ENCODE measurements at places on chromosomes 5 and 9.

GRCh38 chr9:82797534-82797933 lies 265.4 kb downstream of the RASEF start:
- no peak for DNase-seq

DNA sequence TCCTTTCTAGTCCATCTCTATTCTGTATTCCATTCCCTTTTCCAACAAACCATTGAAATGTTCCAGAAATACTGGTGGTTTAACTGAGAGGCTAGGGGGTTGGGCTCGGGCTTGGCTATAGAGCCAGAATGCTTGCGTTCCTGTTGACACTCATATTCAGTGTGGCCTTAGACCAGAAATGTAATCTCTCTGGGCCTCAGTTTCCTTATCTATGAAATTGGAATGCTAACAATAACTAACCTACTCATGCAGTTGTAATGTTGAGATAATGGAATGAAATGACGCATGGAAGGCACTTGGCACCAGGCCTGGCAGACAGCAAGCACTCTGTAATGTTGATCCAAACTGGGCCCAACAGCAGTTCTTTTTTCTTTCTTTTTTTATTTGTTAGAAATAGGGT lies 26.8 kb downstream of the JADE2 start:
- DNase-seq, result no peak

GRCh38 chr5:59038798-59039295 lies 456.0 kb downstream of the RAB3C start:
- no peak for DNase-seq

- no peak for DNase-seq
Observed at GRCh38 chr9:123063177-123063598, 29.7 kb downstream of the GPR21 start.

GRCh38 chr5:55236800-55237199 lies 3.4 kb upstream of the CCNO start:
- no peak for DNase-seq

DNA sequence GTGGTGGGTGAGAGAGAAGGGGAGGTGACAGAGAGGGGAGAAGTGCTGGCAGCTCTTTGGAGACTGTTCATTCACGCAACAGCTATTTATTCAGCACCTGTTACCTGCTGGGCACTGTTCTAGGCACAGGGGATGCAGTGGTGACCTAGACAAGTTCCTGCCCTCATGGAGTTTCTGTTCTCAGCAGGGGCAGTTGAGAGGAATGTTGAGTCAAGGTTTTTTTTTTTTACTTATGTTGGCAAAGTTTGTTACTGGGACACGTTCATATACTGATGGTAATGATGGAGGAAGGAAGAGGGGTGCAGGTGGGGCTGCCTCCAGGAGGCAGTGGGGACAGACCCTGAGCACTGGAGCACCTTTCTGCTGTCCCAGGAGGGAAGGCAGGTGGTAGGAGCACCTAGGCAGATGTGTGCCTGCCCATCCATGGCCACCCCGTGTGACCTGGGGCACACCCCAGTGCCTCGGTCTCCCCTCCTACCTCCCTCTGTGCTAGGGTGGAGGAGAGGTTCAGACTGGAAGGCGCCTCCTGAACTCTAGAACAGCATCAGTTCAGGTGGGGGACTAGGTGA lies 49.4 kb upstream of the SLC25A51 start:
- DNase-seq, result no peak

DNA sequence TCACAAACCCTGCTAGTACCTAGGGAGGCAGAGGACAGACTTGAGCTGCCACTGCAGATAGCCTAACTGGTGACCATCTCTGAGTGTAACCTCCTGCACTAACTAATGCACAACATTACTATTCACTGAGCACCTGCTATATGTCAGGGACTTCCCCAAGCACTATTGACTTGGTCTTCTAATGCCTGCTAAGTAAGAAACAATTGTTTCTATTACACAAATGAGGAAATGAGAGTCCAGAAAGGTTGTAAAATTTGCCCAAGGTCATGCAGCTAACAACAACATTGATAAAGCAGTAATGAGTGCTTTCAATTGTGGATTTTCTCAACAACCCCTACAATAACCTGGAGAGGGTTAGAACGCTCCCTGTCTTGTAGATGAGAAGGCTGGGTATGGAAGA lies 183.7 kb downstream of the ZNF462 start:
- no peak for DNase-seq

GRCh38 chr9:27663526-27663925 lies 90.2 kb upstream of the C9orf72 start:
- no peak for DNase-seq

DNA sequence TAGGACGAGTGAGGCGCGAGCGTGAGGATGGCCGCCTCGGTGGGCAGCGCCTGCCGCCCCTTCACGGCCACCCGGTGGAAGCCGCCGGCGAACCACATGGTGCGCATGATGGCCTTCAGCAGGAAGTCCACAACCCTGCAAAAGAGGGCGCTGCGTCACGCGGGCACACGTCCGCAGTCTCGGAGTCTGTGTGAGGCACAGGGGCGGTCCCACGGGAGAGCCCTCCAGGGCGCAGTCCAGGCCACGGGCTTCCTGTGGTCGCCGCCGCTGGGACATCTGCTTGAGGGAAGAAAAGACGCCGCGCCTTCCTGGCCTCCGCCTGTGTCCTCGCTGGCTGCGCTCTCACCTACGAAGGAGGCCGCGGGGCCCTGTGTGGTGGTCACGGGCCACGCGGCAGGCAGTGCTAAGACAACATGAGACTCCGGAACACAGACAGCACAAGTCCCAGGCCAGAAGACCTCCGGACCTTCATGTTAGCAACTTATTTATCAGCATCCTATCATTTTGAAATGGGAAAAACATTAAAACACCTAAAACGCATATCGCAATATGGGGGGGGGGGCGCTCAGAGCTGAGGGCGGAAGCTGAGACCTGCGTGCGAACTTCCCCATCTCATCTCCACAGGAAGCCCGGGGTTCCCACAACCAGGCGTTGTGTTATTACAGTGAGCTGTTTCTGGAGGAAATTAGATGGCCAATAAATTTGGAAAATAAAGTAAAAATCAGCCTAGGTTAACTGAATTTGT lies 28.8 kb downstream of the LPCAT1 start:
- DNase-seq, result no peak

GRCh38 chr5:141692919-141693725 lies 11.1 kb upstream of the ARAP3 start:
- peak; percentile 44 for DNase-seq

DNA sequence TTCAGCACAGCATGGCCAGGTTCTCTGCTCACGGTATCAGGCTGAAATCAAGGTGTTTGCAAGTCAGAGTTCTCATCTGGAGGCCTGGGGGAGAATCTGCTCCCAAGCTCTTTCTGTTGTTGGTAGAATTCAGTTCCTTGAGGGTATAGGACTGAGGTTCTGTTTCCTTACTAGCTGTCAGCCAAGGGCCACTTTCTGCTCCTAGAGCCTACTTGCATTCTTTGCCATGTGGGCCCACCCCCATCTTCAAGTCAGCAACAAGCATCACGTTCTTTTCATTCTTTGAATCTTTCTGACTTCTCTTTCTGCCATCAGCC lies 7.4 kb upstream of the CDC42SE2 start:
- DNase-seq, result no peak

- no peak for DNase-seq
Observed at GRCh38 chr5:39427633-39428032, 2.9 kb upstream of the DAB2 start.

DNA sequence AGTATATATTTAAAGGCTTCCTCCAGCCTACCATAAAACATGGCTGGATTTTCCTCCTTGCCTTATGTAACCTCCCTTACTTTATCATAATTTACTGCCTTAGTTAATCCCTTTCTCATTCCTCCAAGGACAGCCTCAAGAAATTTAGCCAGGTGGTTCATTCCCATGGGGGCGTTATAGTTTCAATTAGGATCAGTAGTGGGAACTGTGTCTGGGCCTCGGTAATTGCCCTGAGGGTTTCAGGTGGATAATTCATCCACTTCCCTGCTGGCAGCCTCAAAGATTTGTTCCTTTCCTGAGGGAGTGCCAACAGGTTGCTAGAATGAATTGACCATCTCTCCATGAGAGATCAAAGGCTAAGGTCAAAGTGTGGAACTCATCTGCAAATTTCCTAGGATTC lies 4.3 kb upstream of the GM2A start:
- no peak for DNase-seq

- DNase-seq, result no peak
Observed at GRCh38 chr5:88666761-88667495, 216.1 kb downstream of the MEF2C start.

DNA sequence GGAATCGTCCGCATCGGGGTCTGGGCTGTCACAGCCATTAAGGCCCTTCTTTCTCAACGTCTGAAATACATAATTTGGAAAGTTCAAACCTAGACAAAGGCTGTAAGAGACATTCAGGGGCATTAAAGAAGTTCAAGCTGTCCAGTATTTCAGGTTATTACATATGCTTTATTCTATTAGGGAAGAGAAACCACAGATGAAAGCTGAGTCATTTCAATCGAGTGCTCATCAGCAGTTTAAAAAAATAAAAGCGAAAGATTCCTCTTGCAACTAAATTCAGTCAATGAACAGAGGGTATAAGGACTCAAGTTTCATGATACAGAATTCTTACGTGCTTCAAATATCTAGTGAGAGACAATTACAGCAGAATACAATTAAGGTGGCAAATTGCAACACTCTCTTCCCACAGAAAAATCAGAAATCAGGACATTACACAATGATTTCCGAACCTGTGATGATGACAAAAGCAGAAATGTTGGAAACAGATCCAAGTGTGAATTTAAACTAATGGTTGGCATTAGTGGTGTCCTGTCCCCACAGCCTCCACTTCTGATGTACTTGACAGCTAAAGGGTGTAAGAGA lies 121.6 kb downstream of the MEF2C start:
- DNase-seq, result no peak

- DNase-seq, result no peak
Observed at GRCh38 chr9:684054-684890, 157.2 kb upstream of the DMRT1 start.

DNA sequence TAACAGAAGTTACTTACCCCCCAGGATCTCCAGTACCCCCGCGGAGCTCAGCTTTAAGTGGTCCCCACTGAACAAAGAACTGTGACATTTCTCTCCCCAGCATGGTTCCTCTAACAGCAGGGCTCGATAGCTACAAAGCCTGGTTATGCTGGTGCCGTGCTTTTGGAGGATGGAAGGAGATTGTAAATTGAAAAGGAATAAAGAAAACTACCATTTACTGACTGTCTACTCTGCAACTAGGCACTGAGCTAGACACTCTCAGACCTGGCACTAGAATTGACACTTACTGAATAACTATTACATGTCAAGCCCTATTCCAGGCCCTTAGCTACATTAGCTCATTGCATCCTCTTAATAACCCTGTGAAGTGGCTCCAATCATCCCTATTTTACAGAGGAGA lies 145.3 kb downstream of the TTLL11 start:
- DNase-seq, result no peak

- peak; percentile 15 for DNase-seq
Observed at GRCh38 chr5:177086654-177087397, at the start of gene FGFR4. FGFR4 (plus strand) TSS chr5:177086915; CDS start chr5:177089603, 2,688 bp downstream.

DNA sequence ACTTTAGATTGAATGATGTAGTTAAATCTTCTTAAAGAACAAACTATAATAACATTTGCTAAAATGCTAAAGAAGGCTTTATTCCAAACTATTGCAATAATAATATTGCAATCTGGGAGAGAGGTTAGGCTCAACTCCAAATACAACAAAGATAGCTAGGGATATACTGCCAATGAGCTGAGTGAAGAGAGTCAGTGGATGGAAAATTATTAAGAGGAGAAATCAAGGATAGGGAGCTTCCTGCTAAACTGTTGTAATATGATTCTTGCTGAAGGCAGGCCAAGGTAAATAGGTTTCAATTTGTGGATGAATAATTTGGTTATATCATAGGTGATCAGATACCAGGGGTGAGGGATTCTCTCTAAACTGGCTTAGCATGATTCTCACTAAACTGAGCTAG lies 1651.5 kb downstream of the EFNA5 start:
- no peak for DNase-seq

- no peak for DNase-seq
Observed at GRCh38 chr9:101226803-101227202, 158.0 kb downstream of the BAAT start.

DNA sequence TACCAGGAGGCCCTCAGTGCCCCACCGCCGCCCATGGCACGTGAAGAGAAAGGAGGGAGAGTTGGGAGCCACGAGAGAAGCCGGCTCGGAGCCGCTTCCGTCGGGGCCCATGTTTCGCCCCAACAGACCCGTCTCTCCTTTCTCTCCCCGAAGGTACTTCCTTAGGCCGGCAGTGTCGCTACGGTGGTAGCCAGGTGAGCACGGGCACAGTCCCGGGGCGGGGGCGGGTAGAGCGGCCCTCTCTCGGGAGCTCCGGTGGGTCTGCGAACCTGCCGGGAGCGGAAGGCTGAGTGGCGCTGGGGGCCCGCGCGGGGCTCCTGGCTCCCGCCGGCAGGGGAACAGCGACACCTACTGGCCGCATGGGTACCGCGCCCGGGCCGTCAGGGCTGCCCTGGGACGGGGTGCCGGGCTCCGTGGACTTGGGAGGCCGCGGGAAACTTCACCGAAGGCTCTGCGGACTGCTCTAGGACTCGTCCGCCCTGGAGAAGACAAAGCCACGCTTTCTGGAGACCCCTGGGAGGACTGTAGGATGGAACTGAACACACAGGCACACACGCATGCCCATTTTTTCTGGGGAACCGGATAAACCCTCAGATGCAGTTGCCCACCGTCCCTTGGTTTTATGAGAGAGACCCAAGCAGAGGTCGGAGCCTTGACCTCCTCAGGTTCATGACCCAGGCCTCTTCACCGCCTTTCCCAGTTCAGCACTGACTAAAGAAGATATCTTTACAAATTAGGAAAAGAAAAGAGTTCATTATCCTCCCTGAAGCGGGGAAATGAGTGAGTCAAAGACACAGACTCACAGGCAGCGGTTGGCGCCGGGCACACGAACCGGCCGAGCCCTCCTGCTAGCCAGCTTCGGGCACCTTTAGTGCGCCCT lies 202.5 kb downstream of the MEF2C start:
- peak; percentile 60 for DNase-seq

All from stimulated activated CD8-positive, alpha-beta memory T cell treated with anti-CD3 and anti-CD28 coated beads, Interleukin-4, amount 100 ng/mL, for 1 hour (primary cell).